ENCODE measurements at places on chromosomes 4 and X.

DNA sequence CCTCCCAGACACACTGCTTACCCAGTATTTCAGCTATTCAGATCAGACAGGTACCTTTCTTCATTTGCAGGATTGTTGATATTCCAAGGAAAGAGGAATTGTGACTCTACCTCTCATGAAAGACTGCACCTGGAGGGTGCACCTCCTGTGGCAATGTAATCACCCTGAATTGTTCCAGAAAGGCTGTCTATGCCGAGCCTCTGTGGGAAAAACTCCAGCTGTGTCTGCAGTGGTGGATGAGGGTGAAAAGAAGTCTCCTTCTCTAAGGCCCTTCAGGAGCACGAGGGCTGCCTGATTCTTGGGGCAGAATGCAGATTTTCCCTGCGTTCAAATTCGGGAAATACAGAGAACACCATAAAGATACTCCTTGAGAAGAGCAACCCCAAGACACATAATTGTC lies 108.2 kb upstream of the ADAMTS3 start:
- DNase-seq: no peak

DNA sequence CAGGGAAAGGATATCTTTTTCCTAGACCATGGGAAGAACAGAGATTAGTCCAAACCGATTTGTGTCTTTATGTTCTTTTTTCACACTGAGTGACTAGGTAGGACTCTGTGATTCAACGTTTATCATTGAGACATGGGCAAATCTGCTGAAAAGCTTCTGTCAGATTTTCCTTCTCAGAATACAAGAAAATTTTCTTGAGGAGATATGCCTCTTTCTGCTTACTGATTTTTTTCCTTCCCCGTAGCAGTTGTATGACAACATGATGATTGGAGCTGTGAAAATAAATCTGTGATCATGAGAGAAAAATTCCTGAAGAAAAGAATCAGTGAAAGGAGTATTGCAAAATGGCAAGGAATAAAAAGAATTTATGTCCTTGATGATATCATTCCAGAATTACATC lies 130.6 kb upstream of the FAT4 start:
- no peak for DNase-seq

GRCh38 chr4:23993373-23993772 lies 103.5 kb upstream of the PPARGC1A start:
- no peak for DNase-seq

GRCh38 chrX:10160211-10160610 lies 3.4 kb downstream of the CLCN4 start:
- DNase-seq: no peak
